ENCODE measurements at places on chromosomes 1 and 21.
A peak's percentile ranks its signal among the peaks of the same experiment; 100 is the strongest.

- peak; percentile 79 for DNase-seq
Observed at GRCh38 chr1:10904396-10905358, 107.8 kb upstream of the TARDBP start.

DNA sequence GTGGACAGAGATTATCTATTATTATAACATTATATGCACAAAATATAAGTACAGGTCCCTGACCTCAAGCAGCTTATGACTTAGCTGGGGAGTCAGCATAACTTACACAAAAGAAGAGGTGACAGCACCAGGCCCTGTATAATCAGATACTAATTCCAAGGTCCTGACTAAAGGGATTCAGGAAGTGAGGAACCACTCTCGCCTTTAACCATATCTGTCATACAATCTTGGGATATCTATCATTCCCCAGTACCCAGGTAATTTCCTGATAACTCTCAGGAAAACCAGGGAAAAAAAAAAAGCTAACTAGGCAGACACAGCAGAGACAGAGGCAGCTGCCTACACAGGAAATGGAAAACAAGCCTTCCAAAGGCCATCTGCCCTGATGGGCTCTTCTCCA is 78.5 kb upstream of the CAMK1G start:
- no peak for DNase-seq

DNA sequence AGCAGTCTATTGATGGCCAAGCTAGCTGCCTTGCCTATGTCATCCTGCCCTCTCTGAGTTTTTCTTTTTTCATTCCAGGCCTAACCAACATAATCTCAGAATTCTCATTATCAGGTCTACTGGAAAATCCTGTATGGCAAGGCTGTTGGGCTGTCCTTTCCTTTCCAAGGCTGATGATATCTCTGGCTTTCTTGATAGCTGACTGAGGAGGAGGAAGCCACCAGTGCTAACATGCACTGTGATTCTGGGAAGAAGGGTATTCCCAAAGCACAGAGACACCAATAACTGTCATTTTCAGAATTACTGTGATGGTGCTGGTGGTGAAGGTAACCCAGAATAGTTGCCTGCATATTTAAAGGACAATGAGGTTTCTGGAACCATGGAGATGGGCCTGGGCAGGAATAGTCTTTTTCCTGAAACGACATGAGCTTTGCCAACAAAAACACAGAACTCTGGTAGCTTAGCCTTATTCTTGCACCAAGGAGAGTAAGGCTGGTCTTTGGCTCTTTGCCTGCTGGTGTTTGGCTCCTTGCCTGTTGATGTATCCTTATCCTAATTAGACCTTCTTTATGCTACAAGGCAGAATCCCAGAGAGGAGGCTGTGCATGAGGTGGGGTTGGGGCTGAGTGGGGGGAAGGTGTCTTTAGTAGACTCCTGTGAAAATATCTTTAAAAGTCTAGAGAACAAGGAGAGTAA is 157.4 kb downstream of the TNFSF18 start:
- DNase-seq, result no peak

DNA sequence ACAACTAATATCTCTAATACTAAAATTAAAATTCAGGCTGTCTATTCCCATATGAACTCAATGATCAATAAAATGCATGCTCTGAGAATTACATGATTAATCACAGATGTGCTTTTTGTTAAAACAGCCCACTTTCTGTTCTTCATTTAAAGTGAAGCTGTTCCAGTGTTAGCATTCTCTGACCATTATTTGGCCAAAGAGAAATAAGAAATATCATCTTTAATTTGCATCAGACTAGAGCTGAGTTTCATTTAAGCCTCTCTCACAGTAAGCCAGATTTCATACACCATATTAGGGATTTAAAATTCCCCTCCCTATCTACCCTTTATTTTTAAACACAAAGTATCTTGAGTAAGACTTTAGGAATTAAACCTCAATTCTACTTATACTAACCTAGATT is 261.6 kb downstream of the TPR start:
- DNase-seq, result no peak

GRCh38 chr1:74729741-74730478 is 2.9 kb downstream of the CRYZ start:
- peak; percentile 88 for DNase-seq

GRCh38 chr21:14356746-14357145 is 26.2 kb downstream of the HSPA13 start:
- DNase-seq, result no peak
